ENCODE measurements at places on chromosomes 7 and 10.
A peak's percentile ranks its signal among the peaks of the same experiment; 100 is the strongest.

- DNase-seq: no peak
Observed at GRCh38 chr7:27151931-27152815, at the start of gene HOXA3. HOXA3 (minus strand) TSS chr7:27152583; CDS start chr7:27110640, 41,943 bp downstream.

DNA sequence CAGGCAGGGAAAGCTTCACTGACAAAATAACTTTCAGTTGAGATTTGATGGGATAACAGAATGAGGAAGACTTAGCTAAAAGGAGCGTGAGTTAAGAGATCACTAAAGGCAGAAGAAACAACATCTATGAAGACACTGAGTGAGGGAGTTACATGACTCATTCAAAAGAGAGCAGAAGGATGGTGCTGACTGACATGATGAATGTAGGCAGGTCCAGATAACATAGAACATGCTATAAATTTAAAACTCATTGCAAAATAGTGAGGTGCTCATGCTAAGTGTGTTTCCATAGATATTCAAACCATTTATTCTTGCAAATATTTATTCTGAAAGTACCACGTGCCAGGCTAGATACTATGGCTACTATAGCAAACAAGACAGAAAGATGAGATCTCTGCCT is 116.4 kb upstream of the DGKB start:
- no peak for DNase-seq

GRCh38 chr10:60978287-60979115 is 34.5 kb upstream of the RHOBTB1 start:
- DNase-seq: peak; percentile 97

DNA sequence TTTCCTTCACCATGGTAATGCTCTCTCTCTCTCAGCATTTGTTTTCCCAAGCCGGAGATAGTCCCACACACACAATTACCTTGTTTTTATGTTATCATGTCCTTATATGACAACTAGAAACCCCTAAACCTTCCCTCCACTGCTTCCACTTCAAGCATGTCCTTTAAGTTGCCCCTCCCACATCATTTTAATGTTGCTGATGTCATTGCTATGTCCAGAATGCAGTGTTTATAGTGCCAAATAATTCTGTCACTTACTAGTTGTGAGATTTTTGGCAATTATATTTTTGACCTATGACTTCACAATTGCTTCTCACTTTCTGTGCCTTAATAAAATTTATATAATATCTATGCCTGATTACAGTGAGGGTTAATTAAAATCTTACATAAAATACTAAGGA is 645.9 kb downstream of the XPNPEP1 start:
- no peak for DNase-seq

- peak; percentile 51 for DNase-seq
Observed at GRCh38 chr10:7015457-7015856, 395.4 kb downstream of the SFMBT2 start.

DNA sequence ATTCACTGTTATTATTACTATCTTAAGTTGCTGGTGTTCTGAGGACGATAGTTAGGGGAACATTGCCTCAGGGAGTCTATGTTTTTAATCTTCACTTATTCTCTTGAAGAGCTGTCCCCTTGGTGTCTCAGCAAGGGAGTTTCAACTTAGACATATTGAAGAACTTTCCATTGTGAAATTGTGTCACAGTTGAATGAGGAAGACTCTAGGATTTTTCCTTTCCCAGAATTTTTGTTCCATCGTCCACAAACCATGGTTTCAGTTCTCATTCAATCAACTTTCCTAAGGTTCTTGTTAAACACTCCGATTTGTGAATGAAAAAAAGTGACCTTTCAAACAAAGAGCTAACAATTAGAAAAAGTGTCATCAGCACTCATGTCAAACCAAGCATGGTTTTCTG is 128.3 kb downstream of the GATA3 start:
- no peak for DNase-seq

DNA sequence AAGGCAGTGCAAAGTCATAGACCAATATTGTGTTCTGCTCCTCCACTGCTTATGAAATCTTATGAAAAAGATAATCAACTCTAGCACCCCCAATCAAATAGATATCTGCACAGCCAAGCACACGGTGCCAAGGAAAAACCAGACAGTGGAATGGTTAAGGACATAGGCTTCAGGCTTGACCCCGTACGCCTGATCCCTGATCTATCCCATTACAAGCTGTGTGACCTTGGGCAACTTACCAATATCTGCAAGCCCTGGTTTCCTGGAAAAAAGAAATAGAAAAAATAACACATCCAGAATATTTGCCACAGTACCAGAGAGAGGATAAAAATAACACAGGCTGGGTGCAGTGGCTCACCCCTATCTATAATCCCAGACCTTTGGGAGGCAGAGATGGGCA is 56.9 kb downstream of the GRB10 start:
- DNase-seq: no peak

- no peak for DNase-seq
Observed at GRCh38 chr7:73844848-73845460, 2.6 kb upstream of the METTL27 start.

DNA sequence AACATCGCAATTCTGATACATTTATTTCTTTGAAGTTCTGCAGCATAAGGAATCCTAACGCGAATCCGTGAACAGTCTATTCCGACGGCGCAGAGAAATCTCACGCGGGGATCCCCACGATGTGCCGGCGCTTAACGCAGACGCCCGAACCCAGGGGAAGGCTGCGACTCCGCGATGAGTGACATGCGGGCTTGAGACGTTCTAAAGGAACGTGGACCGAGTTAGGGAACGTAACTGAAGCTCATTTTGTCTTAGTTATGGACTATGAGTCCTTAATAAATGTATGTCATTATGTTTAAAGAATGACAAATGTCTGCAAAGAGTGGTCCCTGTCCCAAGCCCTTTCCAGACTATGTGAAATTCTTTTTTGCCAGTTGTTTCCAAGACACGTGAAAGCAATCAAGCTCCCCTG is 995 bp upstream of the PARD3 start:
- DNase-seq: no peak

DNA sequence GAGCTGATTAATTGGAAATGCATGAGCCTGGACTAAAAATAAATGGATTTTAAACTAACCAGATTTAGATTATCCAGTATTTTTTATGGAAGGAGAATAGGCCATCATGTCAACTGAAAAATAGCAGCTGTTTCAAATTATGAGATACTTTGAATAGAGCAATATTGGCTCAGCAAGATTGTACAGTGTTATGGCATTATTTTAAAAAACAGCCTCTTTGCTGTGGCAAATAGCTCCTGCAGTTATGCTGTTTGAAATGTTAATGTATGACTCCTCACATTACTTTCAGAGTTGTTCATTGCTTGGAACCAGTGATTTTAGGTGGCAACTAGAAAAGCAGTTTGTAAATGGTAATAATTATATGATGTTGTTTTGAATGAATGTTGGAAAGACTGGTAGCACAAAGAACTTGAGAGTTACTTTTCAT is 244.5 kb downstream of the KIAA1217 start:
- DNase-seq: no peak

DNA sequence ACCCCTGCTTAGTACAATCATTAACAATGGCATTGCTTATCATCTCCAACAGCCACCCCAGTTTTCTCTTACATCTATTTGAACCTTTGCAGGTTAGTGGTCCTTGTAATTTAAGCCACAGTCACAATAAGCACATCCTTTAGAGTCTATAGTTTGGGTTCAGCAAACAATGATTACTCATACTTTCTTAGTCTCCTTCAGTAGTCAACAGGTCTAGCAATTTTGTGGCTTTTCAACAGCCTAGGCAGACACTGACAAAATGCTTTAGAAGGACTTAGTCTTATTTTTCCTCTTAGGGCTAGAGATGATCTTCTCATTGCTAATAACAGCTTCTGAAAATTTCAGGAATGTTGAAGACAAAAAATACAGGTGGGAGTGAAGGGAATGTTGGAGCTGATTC is 32.3 kb upstream of the FAM204A start:
- DNase-seq: no peak

- DNase-seq: no peak
Observed at GRCh38 chr7:41131956-41132355, 570.9 kb downstream of the INHBA start.

- DNase-seq: no peak
Observed at GRCh38 chr10:87764072-87764934, 53.7 kb downstream of the ATAD1 start.

DNA sequence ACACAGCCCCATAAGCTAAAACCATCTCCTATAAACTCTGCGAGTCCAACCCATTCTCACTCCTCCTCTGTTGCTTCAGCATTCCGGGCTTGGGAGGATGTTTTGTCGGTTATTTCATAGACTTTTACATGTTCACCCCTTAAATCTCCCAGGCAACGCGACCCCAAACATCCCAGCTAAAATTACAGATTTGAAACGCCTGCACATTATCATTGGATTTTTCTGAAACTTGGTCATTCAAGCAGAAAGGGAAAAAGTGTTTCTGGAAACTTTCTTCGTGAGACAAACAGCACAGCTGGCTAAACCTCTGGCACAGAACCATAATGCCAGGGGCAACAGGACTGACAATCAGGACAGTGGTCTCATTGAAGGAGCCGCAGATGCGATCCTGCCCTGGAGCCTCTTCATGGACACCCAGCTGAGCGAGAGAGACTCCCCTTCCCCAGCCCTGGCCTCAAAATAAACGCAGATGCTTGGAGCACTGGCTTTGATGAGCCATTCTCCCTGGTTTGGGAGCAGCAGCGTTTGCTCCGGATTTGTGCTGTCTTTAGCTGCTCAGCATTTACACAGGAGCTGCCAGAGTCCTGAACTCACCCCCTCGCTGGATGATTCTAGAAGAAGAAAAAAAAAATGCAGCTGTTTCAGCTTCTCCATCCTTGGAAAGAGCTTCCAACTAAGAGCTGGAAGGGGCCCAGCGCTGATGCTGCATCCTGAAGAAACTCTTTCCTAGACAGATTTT is 30.1 kb downstream of the AFAP1L2 start:
- DNase-seq: no peak

GRCh38 chr10:30324448-30325110 is 24.5 kb downstream of the MTPAP start:
- no peak for DNase-seq

GRCh38 chr10:127774766-127775559 is 38.0 kb downstream of the FOXI2 start:
- DNase-seq: no peak

DNA sequence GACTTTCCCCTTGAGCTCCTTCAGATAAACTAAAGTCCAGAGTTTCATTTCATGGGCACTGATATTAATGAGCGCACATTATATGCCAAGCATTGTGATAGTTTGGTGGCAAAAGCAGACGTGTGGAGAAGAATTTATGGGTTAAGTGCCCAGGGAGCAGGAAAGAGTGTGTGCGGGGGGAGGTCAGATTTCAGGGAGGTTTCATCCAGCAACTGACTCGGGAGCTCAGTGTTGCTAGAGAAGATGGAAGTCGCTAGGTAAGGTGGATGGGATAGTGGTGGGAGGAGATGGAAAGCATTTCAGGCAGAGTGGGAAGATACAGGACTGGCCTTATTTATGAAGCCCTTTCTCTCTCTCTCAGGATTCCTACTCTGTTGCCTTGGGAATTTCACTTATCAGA is 223.0 kb downstream of the SNX10 start:
- DNase-seq: no peak

DNA sequence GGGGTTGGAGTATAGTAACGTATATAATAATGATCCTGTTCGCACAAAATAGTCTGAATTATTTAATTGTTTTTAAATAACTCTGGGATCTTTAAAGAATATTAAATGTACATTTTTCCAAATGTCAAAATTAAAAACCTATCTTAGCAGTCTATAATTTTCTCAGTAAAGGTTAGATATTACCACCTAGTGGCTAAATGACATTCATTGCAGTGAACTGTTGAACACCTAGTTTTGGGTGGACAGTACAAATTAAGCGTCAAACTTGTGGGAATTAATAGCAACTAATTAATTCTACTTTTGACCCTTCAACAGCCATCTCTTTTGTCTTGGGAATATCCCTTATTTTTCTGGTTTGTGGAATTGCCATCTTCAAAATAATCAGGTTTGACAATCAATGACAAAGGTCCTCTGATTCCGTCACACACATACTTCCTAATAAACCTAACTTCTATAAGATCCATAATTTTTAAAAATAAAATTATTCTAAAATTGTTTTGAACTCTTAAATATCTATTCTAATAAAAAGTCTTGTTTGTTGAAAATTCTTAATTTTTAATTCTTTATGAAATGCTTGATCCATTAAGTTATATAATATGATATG is 165.7 kb downstream of the SEMA3D start:
- DNase-seq: peak; percentile 53

GRCh38 chr10:61899997-61900828 is 1.3 kb upstream of the ARID5B start:
- DNase-seq: peak; percentile 96

- no peak for DNase-seq
Observed at GRCh38 chr7:157423348-157423747, 86.5 kb downstream of the DNAJB6 start.

DNA sequence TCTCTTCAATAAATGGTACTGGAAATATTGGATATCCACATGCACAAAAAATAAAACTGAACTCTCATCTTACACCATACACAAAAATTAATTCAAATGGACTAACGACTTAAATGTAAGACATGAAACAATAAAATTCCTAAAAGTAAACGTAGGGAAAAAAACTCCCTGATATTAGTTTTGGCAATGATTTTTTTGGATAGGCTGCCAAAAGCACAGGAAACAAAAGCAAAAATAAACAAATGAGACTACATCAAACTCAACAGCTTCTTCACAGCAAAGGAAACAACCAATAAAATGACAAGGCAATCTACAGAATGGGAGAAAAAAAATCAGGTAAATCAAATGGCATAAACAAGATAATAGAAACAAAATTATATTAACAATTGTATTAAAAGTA is 65.7 kb downstream of the ORC5 start:
- DNase-seq: no peak

GRCh38 chr7:38858259-38858884 is 50.6 kb downstream of the VPS41 start:
- no peak for DNase-seq

DNA sequence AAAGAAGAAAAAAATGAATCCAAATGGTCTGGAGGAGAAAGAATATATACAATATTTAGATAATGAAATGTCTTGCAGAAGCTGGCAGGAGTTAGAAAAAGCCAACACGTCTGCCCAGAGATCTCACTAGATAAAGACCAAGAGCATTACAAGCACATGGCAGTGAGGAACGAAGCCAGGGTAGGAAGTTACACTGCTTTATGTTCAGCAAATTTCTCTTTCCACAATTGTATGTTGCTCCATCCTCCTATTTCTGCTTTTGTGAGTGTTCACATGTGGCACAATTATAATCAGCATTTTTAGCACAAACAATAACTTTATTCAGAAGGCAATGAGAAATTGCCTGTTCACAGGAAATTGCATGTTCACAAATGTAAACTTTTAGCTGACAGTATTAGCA is 53.7 kb downstream of the LRRC17 start:
- DNase-seq: no peak

- no peak for DNase-seq
Observed at GRCh38 chr10:95414016-95414830, 123.4 kb upstream of the PDLIM1 start.

GRCh38 chr7:47945261-47946015 is 2.8 kb downstream of the PKD1L1 start:
- peak; percentile 72 for DNase-seq

GRCh38 chr7:65453341-65454030 is 79.8 kb downstream of the ZNF92 start:
- no peak for DNase-seq

- no peak for DNase-seq
Observed at GRCh38 chr7:801940-802381, 30.3 kb upstream of the SUN1 start.

- no peak for DNase-seq
Observed at GRCh38 chr7:18450019-18450418, 45.5 kb upstream of the HDAC9 start.

GRCh38 chr10:113646336-113647201 is 17.3 kb downstream of the NRAP start:
- DNase-seq: no peak

- no peak for DNase-seq
Observed at GRCh38 chr10:31075434-31075833, 43.8 kb upstream of the ZNF438 start.

- DNase-seq: no peak
Observed at GRCh38 chr10:125370578-125370977, 210.2 kb upstream of the CTBP2 start.

Measured in OCI-M1 (cell line).